NK-92 treated with Interleukin-12 subunit alpha and Interleukin-12 subunit beta, amount 100 ng/mL, for 24 hours (cell line): ENCODE measurements at places on chromosomes 5 and 9.

DNA sequence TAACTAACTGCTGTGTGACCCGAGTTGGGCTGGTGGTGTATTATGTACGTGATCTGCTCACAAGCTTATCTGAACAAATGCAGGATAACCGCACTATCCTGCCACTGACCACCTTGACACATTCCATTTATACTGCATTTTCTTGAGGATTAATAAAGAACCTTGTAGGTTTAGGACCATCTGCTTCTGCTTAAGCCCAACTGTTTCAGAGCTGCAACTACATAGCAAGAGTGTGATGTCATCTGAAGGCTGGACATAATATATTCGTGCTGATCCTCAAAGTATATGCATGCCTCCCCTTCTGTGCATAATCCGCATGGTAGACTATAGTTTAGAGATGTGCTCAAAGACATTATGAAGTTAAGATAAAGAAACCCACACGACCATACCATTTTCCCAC lies 435.9 kb downstream of the BNC2 start:
- DNase-seq = no peak

DNA sequence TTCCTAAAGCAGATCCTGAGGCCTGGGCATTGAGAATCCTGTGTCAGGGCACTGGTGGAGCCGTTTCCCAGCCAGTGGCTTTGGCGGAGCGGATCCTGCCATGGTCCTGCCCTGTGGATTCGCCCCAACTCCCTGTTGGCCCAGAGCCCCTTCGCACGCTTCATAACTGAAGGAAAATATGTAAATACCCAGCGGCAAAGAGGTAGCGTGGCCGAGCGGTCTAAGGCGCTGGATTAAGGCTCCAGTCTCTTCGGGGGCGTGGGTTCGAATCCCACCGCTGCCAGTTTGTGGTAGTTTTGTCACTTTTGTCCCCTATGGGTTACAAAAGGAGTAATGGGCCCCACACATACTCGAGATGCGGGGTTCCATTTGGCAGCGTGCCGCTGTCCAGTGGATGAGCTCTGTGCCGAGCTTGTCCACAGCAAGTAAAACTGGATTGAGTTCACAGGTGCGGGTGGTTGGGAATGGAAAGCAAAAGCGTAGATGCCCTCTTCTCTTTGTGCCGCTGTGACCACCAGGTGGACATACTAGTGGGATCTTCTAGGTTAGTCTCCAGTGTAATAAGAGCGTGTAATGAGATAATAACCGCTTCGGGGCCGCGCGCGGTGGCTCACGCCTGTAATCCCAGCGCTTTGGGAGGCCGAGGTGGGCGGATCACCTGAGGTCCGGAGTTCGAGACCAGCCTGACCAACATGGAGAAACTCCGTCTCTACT lies 17.3 kb downstream of the TRIM7 start:
- DNase-seq = no peak

DNA sequence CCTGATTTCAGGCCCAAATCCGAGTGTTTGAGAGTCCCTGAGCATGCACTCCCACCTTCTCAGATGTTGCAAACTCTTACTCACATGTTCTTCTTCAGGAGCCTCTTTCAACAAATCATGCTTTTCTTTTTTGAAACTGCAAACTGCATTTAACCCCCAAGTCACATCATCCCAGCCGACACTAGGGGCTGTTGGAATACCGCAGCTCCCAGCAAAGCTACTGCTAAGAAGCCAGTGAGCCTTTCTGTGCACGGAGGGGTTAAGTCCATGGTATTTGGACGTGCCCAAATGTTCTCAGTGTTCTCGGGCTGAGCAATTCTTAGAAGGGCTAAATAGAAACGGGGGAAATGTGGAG lies 282.9 kb downstream of the NFIB start:
- DNase-seq = no peak

DNA sequence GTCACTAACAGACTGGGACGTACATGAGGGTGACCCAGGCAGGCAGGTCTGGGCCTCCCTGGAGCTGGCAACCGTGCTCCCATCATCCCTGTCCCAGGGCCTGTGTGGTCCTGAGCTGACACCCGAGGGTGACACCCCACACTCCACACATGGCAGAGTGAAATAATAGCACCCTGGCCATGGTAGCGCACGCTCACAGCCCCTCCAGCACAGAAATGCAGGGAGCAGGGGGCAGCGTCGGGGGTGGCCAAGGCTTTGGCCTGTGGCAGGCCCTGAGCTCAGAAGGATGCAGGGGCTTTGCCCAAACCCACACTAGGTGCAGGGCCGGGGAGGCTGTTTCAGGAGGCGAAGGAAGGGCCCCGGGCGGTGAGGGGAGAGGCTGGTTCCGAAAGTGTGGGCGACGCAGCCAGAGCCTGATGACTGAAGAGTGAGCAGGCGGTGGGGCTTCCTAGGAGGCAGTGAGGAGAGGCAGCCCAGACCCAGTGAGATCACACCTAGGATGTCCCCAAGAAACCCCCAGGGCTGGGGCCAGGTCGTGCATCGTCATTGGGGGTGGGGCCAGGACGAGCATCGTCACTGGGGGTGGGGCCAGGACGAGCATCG lies 12.9 kb downstream of the OR2V2 start:
- DNase-seq = peak; percentile 51

- no peak for DNase-seq
These were observed 29.6 kb upstream of the XPA start for GRCh38 chr9:97726716-97727115.

DNA sequence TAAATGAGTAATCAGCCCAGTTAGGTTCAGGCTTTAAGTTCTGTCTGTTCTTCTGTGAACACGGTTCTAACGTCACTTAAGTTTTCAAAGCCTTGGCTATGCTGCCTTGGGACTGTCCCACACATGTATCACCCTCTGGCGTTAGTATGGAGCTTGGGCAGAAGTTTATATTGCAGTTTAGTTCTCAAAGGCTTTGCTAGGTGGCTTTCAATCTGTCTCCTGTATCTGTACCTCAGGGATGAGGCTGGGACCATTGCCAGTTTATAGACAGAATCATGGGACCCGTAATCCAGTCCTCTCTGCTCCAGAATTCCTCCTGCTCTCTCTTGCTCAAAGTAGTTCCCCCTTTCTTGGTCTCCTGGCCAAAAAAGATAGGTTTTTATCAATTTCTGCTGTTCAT lies 12.1 kb downstream of the C9orf40 start:
- DNase-seq = no peak

GRCh38 chr5:129135633-129136032 lies 41.1 kb downstream of the ISOC1 start:
- DNase-seq = no peak

GRCh38 chr9:110977259-110977709 lies 61.0 kb downstream of the LPAR1 start:
- no peak for DNase-seq

DNA sequence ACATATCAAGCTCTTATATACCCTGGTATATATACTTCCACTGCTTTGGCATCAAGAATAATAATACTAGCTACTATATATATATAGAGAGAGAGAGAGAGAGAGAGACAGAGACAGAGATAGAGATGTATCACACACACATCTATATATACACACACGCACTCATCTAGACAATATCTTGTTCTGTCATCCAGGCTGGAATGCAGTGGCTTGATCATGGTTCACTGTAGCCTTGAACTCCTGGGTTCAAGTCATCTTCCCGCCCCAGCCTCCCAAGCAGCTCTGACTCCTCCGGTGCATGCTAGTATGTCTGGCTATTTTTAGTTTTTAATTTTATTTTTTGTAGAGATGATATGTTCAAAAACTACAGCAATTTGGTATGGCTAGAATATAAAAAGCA lies 22.5 kb downstream of the ANKHD1 start:
- DNase-seq = no peak

- no peak for DNase-seq
These were observed 31.0 kb downstream of the PSMB7 start for GRCh38 chr9:124384210-124384609.

- DNase-seq = no peak
These were observed 23.2 kb downstream of the CCDC187 start for GRCh38 chr9:136280535-136281315.

DNA sequence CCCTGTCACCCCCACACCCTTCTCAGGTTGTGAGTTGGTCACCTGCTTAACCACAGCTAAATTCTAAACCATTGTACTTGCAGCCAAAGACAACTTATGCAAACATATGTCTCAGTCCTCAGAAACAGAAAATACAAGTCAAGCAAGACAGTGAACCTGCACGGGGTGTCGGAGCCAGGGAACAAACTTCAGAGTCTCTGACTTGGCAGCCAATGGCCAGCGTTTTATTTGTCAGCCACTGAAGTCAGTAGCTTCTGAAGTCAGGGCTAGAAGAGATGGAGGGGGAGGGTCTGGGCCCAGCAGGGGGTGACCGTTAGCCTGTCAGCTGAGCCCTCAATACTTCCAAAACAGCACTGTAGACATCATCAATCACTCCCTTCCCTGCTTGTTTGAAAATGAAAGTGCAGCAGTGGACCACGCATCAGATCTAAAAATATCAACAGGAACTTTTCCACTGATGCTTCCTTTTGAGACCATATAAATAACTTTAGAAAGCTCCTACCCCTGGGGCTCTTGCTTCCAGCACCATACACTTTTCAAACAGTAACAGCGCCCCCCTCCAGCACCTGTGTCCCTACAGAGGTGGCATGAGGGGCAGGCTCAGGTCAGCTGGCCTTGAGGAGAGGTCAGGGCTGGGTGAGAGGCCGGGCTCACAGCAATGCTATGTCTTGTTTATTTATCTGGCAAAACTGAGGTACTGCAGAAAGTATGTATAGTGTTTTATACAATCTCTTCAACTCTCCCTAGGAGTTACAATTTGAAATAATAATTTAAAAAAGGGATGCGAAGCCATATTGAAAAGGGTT lies 142.5 kb downstream of the ACER2 start:
- DNase-seq = no peak

- no peak for DNase-seq
These were observed 189.1 kb upstream of the ANKRD55 start for GRCh38 chr5:56422076-56422762.

DNA sequence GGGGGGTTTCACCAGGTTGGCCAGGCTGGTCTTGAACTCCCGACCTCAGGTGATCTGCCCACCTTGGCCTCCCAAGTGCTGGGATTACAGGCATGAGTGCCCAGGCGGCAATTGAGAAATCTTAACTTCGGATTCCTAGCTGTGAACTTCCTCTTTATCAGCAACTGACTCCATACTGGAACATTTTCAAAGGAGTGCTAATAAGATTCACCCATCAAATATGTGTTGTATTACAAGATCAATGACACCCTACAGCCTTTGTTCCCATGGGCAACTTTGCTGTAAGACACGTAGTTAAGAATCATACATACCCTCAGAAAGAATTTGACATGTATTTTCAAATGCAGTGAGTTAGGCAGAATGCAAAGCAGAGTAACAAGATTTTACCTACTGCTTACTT lies 23.1 kb upstream of the ACOT12 start:
- DNase-seq = no peak

GRCh38 chr5:13643734-13644133 lies 300.8 kb downstream of the DNAH5 start:
- DNase-seq = no peak

DNA sequence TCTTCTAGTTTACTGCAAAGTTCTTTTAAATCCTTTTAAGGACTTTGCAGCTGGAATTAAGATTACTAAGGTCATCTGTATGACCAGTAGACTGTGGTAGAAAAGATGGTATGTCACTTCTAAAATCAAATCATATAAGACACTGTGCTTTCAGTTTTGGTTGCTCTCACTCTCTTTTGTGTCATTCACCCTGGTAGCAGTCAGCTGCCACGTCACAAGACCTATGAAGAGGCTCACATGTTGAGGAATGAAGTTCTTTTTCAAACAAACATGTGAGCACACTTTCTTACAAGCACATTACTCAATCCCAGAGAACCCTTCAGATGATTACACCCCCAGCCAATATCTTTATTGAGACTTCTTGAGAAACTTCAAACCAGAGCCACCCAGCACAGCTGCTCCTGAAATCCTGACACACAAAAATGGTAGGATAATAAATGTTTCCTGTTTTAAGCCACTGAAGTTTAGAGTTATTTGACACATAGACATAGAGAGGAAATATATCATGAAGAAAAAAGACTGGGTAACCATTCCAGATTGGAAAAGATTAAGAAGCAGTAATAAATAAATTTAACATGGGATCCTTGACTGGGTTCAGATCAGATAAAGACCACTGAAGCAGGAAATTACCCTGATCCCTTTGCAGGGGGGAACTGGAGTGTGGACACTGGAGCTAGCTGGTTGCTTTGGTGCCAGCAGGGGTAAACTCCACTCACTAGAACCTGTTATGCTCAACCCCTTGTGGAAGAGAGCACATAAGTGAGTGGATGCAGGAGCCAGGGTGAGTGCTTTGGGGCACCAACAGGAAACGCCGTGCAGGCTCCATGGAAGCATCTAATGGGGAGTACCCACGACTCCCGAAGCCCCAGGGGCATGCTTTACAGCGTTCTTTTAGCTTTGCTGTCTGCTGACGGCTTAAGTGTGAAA lies 64.1 kb downstream of the SLCO4C1 start:
- no peak for DNase-seq

GRCh38 chr5:149796836-149797235 lies 66.7 kb downstream of the PPARGC1B start:
- DNase-seq = no peak

DNA sequence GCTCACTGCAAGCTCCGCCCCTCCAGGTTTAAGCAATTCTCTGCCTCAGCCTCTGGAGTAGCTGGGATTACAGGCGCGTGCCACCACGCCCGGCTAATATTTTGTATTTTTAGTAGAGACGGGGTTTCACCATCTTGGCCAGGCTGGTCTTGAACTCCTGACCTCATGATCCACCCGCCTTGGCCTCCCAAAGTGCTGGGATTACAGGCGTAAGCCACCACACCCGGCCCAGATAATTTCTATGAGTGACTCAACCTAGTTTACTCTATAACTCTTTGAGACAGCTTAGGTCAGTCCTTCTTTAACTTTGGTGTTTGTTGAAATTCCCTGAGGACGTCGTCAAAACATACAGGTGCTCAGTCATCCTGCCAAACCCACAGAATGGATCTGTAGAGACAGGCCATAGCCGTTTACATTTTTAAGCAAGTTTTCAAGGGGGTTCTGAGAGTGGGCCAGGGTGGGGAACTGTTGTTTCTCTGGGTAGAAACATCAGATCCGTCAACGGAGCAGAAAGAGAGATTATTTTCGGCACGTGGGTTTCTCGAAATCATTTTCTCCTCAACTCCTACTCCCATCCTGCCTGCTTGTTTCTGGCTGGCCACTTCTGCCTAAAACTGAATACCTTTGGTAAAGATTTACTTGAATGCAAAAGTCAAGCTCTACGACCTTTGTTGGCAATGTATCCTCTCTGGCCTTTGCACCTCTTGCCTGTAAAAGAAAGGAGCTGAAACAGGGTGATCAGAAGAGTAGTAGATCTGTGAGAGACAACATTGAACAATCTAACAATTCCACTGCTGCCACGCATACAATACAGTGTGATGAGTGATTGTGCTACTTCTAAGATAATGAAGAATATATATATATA lies 6.0 kb upstream of the BOD1 start:
- no peak for DNase-seq
